ENCODE measurements at places on chromosomes 1 and 21.

DNA sequence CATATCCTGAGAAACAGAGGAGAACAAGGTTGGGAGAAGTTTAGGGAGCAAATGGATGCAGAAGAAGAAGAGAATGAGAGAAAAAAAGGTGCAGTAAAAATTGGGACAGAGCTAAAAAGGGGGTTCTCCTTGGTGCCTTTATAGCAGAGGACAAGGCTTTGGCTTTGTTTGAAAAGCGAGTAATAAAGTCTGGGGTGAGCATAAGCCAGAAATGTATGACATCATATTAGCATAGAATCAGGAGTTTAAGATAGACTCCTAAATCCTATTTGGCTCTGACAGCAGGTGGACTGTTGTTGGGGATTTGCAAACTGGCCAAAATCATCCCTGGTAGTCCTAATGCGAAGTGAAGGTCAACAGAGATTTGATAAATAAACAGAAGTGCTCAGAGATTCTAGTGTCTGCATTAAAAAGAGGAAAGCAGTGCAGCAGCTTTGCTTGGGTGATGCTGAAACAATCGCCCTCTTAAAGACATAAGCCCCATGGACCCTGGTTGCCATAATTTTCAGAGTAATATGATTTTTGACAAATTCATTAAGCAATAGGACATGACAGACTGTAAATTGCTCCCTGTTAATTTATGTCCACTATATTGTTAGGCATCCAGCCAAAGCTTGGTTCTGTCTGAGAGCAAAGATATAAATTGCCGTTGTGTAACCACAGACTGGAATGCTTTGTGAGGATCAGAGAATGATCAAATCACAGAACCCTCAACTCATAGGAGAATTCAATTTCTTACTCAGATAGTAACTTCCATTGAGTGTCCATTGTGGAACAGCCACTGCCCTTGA is 385.0 kb upstream of the NFIA start:
- DNase-seq, result no peak

GRCh38 chr1:234484218-234484617 is 5.2 kb upstream of the TARBP1 start:
- no peak for DNase-seq

GRCh38 chr1:38051079-38051543 is 4.5 kb upstream of the POU3F1 start:
- DNase-seq, result no peak

- DNase-seq, result no peak
Observed at GRCh38 chr1:178490967-178491366, 5.8 kb downstream of the CLEC20A start.

DNA sequence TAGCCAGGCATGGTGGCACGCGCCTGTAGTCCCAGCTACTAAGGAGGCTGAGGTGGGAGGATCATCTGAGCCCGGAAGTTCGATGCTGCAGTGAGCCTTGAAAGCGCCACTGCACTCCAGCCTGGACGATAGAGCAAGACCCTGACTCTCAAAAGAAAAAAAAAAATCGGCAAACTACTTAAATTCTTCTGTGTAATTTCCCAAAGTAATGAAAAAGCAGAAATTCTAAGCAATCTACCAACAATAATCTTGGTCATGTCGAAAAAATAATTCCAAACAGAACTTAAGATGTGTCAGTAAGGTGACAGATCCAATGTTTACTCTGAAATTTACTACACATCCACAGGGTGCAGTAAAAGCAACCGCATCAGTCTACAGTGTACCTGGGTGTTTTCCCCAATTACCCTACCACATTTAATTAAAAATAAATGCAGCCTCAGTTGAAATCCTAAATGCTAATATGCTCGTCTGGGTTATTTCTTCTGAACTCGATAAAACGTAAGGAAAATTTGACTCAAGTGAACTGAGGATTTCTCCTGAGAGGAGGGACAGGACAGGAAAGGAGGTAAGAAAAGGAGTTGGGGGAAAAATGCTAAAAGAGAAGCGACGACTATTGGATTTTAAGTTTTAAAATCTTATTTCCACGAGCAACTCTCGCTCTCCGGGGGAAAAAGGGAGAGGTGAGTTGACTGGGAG is 801 bp downstream of the EPRS1 start:
- peak; percentile 2 for DNase-seq

DNA sequence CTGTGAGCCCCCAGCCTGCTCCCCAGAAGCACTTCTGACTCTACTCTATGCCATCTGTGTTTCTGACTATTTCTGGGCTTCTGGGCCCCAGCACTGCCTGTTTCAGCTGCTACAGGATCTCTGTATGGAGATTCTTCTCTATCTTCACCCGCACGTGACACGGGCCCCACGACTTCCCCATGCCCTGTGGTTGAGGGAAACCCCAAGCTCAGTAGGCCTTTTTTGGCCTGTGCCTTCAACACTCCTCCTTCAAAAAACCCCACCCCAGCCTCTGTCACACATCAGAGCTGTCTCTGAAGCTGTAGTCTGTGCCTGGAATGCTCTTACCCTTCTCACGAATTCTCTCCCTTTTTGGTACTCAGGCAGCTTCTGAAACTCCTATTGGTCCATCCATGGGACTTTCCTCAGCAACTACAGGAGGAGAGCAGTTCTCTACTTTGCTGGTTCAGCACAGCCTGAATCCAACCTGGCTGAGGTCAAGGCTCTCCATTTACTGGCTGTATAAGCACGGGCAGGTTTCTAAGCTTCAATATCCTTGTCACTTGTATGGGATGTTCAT is 2.0 kb upstream of the NID1 start:
- no peak for DNase-seq

- no peak for DNase-seq
Observed at GRCh38 chr1:43875331-43875730, 58.3 kb upstream of the ARTN start.

- peak; percentile 92 for DNase-seq
Observed at GRCh38 chr1:223500560-223501425, 107.6 kb downstream of the CCDC185 start.

DNA sequence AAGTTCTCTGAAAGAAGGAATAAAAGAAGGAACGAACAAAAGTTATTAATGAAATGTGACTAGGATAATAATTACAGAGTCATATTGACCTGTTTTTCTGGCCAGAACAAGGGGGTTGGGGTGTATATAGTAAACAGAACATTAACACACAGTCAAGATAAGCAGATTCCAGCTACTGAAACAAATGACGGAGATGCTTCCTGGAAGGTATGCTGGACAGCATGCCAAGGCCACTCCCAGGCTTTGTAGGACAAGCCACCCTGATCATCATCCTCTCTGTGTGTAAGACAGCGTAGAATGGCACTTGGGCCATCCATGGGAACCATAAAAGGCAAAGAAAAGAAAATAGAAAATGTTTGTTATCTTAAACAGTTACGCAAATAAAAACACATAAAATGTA is 120.7 kb downstream of the TGFBR3 start:
- no peak for DNase-seq

GRCh38 chr1:150696590-150696989 is 364 bp downstream of the GOLPH3L start:
- no peak for DNase-seq

GRCh38 chr1:184298440-184299405 is 88.1 kb upstream of the C1orf21 start:
- no peak for DNase-seq

GRCh38 chr1:205497351-205497750 is 7.1 kb upstream of the CDK18 start:
- no peak for DNase-seq

DNA sequence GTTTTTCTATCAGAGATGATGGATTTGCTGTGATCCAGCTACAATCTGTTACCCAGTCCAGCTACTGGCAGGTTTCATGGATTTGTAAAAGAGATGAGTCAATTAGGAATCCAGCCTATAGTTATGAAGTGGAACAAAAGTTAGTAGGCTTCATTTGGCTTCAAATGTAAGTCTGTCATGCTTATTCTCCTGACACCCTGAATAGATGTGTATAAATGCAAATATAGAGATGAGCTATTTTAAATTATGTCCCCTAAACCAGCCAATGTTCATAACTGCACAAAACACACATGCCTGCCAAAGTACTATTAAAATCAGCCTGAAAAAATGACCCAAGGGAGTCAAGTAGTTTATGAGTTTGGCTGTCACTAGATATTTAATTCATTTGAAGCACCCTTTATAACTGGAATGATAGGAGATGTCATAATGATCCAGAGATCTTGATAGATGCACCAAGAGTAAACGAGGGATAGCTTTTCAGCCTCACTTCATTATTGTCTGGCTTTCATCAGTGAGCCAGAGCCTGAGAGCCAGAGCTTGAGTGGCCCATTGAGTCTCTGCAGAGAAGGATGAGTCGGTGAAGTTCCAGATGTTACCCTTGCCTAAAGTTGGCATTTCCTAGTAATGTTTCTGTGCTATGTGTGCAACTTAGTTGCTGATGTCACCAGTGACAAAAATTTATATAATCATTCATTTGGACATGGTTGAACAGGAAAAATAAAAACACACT is 11.8 kb upstream of the NTMT2 start:
- no peak for DNase-seq

GRCh38 chr1:190808035-190808434 is 330.4 kb upstream of the BRINP3 start:
- no peak for DNase-seq

DNA sequence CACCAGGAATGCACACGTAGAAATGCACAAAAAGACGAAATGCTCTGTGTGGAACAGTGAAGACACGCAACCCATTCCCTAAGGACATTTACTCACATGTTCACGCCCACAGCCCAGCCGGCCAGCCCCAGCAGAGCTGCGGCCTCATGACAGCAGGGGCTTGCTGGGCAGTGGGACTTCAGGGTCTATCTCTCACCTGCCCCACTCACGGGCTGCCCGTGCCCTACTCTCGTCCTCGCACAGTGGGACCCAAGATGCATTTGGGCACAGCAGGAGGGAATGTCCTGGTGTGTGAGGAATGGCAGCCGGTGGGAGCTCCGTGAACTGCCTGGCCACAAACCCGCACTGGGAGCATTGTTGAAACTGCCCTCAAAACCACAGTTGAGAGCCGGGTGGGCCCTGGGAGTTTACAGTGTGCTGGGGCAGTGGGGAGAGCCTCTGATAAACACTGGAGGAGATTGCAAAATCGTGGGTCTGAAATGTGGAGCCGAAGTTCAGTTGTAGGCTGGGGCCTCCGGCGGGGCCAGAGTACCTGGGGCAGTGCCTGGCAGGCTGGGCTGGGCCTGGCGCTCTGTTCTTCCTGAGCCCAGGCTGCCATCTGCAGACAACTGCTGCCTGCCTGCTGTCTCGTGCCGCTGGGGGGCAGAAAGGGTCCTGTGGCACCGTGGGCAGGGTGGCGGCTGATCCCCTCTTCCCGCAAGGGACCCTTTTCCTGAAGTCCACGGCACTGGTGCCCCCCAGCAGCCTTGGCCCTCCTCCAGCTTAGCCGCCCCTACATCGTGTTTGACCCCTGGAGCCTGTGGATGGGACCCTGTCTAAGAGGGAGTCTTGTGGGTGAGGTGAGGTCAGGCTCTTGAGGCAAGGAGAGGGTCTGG is 20.7 kb upstream of the POFUT2 start:
- DNase-seq, result peak; percentile 65

DNA sequence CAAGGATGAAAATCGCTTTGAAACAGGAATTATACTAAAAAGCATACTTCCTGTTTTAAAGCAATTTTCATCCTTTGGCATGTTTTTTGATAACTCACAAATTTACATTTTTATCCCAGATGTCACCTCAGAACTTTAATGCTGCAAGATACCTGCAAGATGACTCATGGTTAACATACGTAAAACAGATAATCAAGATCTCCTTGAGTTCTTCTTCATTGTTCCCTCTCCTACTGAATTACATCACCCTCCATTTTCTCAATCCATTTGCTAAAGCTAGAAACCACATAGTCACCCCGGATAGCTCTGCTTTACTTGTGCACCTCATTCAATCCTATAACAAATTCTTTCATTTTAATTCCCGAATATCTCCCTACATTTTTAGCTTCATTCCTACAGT is 1114.2 kb downstream of the PLA2G4A start:
- no peak for DNase-seq

GRCh38 chr1:226662642-226663326 is 76.3 kb downstream of the ITPKB start:
- DNase-seq, result peak; percentile 95

DNA sequence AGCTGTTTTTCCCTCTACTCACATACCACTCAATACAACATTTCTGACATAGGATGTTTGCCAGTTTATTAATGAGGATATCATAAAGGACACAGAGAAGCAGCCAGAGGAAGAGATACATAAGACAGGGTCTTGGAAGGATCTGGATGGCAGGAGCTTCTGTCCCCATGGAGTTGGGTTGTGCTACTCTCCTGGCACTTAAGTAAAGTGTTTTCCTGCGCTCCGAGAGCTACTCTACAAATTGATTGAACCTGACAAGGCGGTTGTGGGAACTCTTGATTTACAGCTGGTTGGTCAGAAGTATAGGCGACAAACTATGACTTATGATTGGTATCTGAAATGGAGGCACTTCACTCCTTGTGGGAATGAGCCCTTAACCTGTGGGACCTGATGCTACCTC is 208.8 kb downstream of the HMCN1 start:
- no peak for DNase-seq

GRCh38 chr1:209072481-209072880 is 511.0 kb upstream of the CAMK1G start:
- DNase-seq, result no peak

DNA sequence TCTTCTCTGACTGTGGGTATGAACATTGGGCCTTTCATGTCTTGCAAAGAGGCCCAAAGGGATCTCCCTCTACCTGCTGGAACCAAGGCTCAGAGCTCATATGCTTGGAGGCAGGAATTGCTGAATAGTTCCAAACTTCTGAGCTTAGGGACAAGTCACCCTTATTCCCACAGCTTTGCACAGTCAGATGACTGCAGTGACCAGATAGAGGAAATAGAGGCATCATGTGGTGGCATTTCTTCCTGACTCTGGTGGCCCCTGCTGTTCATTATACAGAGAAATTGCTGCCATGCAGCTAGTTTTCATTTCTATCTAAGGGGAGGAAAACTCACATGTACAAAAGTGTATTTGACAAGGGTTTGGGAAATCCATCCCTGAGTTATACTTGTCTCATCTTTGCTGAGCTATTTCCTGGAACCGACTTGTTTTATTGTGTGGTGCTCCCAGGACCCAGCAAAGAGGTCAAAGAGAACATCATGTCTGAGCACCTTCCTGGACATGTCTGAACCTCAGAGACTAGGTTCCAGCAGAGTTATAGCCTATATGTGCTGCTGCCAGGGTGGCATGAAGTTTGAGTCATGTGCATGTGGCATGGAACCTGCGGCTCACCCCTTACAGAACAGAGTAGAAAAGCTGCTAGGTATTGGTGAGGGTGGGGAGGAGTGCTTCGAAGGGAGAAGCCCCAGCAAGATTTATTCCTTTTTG is 131.2 kb downstream of the PIK3R3 start:
- DNase-seq, result no peak

DNA sequence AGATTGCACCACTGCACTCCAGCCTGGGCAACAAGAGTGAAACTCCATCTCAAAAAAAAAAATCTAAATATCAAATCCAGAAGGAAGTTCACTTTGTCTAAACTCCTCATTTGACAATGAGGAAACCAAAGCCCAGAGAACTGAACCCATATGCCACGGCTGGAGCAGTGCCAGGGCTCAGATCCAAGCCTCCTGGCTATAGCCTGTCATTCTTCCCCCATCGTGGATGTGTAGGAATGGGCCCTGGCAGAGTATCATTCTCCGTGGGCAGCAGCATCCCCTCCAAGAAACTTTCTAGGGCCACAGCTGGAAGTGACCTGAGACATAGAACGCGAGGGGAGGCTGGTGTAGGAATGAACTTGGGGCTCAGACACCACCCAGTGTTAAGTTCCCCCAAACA is 47.2 kb downstream of the CAPN9 start:
- DNase-seq, result no peak
